ENCODE measurements at places on chromosomes 5 and 9.

GRCh38 chr5:40464511-40464910 lies 215.2 kb upstream of the PTGER4 start:
- DNase-seq: no peak

- no peak for DNase-seq
Measured at GRCh38 chr5:40743771-40744170, 12.0 kb downstream of the TTC33 start.

DNA sequence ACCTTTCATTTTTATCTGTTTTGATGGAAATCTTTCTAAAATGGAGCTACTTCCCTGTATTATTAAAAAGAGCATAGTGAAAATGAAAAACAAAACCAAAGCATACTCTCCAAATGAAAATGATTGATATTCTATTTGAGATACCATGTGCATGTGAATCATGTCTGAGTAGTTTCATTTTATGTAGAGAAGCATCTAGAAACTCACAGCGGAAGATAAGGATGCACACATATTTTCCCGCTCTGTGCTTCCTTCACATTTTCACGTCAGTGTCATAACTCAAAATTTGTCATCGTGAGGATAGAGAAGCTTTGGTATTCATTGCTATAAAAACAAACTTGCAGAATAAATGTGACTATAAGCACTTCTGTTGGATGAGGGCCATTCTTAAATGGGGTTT lies 34.0 kb upstream of the CLINT1 start:
- DNase-seq: no peak

DNA sequence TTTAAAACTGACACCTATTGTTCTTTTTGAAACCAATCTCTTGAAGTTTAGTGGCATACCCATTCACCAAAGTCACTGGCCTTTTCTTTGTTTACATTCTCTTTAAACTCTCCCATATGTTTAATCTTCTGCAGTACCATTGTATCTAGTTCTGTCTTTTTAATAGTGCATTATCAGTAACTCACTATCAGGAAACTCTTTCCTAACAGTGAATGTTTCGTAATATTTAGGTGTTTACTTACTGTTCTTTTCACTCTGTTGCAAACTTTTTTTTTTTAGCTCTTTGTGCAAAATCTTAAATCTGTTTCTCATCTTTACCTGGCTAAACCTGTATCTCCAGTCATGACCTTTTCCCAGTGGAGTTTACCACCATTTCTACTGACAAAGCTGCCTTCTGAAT lies 17.2 kb downstream of the SMAD5 start:
- DNase-seq: no peak

- DNase-seq: no peak
Measured at GRCh38 chr9:104885818-104886709, 41.9 kb downstream of the ABCA1 start.

- no peak for DNase-seq
Measured at GRCh38 chr5:174531782-174532191, 192.6 kb upstream of the MSX2 start.

GRCh38 chr5:132663771-132664695 lies 6.1 kb downstream of the IL13 start:
- no peak for DNase-seq

Data from NCI-H2081 treated with DMSO at 0.1 percent for 48 hours (cell line).